ENCODE measurements at places on chromosomes 2 and 18. TPM values are rescaled to one million over a fixed set of nuclear protein-coding genes. Genes with fewer than 3 reads are reported as not detected.

The CHRNG gene
- total RNA-seq = not detected

The GREB1 gene
- total RNA-seq = 6.6 TPM

The CRYGD gene
- not detected for total RNA-seq

The LBX2 gene
- total RNA-seq = 0.97 TPM

The THOC1 gene
- total RNA-seq = 27.8 TPM

The SS18 gene
- 80.7 TPM for total RNA-seq

The ELMOD3 gene
- total RNA-seq = 14.6 TPM

The SLC5A7 gene
- total RNA-seq = not detected

The GPR45 gene
- total RNA-seq = not detected

The VWA3B gene
- not detected for total RNA-seq

The EML6 gene
- total RNA-seq = 2.9 TPM

The PID1 gene
- 2.5 TPM for total RNA-seq

The POTEC gene
- total RNA-seq = 0.10 TPM

The KCNF1 gene
- total RNA-seq = not detected

GRCh38 chr2:103959174-103960128, 894.5 kb upstream of the POU3F3 start:
- peak; percentile 37 for DNase-seq

DNA sequence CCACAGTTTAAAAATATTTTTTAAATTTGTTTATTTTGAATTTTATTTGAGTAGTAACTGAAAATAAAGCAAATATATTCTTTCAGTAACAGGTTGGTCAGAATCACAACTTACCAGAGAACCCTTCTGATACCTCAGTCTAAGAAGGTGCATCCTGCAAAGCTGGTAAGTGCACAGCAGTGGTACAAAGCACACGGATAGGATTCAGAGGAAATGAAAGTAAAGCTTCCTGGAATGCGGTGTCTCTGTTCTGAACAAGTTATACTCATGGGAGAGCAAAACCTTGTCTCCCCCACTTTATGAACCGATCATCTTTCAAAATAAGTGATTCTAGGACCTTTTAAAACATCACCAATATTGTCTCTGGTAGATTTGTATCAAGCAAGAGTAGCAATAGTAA, 398.3 kb downstream of the TMX3 start:
- DNase-seq = peak; percentile 52

GRCh38 chr2:206915121-206915520, 24.2 kb upstream of the CPO start:
- peak; percentile 63 for DNase-seq

- DNase-seq = no peak
These were observed 390.2 kb upstream of the SETBP1 start for GRCh38 chr18:44290366-44290977.

GRCh38 chr2:48180557-48180956, 274.3 kb upstream of the FBXO11 start:
- DNase-seq = no peak

DNA sequence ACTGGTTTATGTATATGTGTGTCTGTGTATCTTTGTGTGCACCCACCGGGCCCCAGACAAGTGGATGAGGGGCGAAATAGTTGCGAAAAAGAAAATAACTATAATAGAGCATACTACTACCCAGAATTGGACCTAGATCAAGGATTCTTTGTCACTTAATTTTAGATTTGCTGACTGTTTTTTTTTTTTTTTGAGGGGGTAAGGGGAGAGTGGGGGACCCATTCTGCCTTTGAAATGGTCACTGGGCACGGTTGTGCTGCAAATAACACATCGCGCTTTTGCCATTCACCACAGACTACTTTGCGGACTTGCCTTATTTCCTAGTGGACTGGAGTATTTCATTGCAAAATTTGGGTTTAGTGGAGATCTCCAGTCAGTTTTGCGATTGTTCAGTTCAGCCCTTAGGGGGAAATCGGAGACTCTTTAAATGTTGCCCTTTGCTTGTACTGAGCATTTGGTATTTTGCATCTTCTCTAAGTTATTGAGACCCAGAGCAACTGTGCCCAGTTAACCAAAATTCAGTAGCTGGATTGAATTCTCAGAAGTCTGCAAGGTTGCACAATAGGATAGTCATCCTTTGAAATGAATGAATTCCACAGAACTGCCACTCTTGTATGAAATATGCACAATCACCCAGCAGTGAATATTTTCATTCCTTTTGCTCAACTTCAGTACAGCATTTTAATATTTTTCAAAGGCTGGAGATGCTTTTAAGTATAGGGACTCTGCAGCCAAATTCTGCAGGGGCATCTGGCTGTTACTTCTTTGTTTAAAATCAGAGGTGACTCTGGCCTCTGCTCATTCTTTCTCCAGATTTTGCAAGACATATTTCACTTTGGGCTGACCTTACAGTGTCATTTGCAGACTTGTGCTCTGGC, 2.9 kb downstream of the TRIB2 start:
- no peak for DNase-seq

- no peak for DNase-seq
These were observed 112.7 kb downstream of the MCFD2 start for GRCh38 chr2:46802665-46803546.

DNA sequence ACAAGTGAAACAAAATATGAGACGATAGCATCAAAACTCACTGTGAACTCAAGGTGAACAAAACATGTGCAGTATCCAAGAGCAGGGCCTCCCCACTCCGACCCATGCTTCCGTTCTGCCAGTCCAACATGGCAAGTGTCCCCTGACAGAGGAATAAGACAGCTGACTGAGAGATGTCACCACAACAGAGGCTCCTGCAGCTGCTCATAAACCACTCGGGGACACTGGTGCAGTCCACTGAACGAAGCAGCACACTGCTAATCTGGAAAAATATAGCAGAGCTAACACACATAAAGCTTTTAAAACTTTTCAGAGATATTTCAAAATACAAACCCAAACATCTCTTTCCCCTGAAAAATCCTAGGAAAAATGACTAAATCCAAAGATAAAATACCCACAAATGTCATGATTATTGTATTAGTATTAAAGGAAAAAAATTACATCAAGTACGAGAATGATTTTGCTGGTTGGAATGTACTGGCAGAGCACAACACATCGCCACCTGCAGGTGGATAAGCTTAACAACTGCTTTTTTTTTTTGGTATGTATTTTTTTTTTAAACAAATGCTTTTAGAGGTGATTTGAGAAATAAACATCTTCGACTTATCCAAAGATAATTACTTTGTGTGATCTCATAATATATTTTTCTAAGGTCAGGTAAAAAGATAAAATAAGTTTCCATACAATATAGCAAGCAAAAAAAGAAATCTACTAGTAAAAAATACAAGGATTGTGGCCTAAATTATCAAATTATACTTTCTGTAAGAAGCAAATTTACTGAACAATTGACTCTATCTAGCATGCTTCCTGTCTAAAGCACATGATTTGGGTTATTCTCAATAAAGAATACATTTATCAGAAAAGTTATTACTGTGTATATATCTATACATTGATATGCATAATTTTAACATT, 18.6 kb downstream of the THADA start:
- peak; percentile 52 for DNase-seq

DNA sequence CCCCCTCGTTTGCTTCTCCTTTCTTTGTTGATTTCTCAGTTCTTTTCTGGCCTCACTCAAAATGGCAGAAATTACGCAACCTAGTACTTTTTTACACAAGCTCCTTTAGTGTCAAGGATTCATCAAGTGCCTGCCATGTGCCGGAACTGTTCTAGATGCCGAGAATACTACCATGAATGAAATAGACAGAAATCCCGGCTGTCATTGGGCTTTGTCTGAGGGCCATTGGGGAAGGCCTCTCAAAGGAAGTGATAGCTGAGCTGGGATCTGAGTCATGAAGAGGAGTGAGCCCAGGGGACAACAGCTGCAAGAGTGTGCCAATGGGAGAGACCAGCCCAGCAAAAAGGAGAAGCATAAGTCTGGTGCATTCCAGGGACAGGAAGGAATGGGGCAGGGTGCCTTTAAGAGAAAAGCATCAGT, 34.3 kb upstream of the PPP1CB start:
- peak; percentile 90 for DNase-seq

DNA sequence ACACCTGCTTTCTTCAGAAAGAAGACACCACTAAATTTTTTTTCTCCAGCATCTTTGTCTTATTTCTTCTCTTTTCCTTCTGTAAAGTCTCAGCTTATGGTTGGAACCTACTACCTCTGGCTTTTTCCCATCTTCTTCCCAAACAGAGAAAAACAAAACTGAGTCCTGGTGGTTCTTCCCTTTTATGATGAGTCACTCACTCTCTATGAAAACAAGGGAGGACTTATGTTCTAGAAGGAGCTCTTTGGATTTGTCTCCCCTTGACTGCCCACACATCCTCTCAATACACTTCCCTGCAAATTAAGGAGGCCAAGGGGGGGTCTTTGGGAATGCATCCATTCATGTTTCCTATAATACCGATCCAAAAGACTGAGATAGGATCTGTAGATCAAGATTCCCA, 22.1 kb upstream of the MEIS1 start:
- DNase-seq = no peak

DNA sequence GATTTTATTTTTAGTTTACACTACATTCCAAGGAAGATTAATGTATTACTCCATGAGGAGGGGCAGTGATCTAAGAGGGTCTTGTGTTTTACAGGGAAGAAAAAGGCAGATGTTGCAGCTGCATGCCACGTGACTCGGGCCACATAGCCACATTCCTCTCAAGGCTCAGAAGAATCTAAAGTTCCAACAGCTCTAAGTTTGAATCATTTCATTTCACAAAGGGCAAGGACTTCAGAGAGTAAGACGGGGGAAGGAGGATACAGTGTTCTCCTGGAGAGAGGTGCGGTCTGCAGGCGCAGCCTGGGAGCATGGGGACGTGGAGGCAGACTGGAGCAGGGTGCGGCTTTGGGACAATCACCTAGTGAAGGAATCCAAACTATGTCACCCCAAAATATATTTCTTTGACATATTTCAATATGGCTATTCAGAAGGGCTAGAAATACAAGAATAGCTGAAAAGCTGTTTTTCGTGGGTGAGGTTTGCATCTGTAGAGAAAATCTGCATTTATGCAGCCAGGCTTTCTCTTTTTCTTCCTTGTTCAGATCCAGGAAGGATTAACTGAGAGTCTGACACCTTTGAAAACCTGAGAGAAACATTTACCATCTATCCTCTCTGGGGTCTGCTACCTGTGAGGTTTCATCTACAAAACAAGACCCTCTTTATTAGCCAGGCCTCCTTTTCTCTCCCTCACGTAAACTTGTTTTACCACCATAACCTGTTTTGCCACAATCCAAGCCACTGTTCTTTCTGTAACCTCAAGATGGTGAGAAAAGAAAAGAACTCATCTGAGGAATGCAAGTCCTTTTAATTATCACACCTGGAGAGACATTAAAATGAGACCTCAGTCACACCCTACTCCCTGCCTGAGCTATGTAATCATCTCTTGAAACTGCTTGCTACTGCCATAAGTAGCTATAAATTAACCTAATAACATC, 165.1 kb upstream of the NDUFV2 start:
- no peak for DNase-seq

- no peak for DNase-seq
These were observed 484 bp downstream of the APCDD1 start for GRCh38 chr18:10454681-10455557.

DNA sequence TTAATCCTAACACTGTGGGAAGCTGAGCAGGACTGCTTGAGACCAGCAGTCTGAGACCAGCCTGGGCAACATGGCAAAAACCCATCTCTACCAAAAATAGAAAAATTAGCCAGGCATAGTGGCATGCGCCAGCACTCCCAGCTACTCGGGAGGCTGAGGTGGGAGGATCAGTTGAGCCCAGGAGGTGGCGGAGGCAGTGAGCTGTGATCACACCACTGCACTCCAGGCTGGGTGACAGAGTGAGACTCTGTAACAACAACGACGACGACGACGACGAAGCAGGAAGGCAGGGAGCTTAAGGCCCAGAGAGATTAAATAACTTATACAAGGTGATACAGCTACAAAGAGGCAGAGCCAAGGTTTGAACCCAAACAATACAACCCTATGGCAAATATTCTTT, 37.3 kb downstream of the CFAP36 start:
- no peak for DNase-seq

GRCh38 chr2:39642051-39642718, 23.5 kb upstream of the TMEM178A start:
- peak; percentile 76 for DNase-seq

GRCh38 chr2:88400037-88400767, 52.3 kb downstream of the FOXI3 start:
- no peak for DNase-seq

- no peak for DNase-seq
These were observed 67.4 kb downstream of the NAB1 start for GRCh38 chr2:190716176-190716807.

GRCh38 chr2:61950571-61951315, 45.3 kb downstream of the COMMD1 start:
- DNase-seq = no peak

GRCh38 chr18:72412927-72413326, 131.2 kb downstream of the CBLN2 start:
- peak; percentile 33 for DNase-seq

DNA sequence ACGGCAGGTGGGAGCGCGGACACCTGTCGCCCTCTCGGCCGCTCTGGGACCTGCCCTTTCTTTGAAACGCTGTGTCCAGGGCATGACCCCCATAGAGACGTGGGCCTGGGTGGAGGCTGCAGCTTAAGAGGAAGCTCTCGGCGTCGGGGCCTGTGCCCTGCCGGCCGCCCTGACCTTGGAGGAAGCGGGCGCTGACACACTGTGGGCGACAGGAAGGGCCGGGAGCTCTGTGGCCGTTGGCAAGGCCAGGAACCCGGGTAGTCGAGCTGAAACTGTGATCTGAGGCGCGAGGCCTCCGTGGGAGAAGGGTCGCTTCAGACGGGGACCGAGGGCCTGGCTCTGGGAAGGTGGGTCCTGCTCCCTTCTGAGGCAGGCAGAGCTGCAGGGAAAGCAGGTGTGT, 28.2 kb downstream of the KCNG2 start:
- DNase-seq = no peak

DNA sequence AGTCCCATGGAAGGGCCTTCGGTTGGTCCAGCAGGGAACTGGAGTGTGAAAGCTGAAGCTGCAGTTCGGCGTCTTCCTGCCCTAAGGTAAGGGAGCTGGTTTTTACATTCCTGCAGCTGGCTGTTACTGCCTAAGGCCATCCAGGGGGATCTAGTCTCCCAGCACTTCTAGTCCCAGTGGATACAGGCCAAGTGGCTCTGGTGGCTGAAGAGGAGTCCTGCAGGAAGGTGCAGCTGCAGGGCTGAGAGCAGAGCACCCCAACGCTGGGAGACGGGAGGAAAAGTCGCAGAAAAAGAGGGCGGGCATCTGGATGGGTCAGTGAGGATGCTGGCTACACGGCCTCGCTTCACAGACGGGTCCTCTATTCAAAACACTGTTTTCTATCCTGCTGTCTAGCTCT, 225.0 kb upstream of the HS6ST1 start:
- no peak for DNase-seq

DNA sequence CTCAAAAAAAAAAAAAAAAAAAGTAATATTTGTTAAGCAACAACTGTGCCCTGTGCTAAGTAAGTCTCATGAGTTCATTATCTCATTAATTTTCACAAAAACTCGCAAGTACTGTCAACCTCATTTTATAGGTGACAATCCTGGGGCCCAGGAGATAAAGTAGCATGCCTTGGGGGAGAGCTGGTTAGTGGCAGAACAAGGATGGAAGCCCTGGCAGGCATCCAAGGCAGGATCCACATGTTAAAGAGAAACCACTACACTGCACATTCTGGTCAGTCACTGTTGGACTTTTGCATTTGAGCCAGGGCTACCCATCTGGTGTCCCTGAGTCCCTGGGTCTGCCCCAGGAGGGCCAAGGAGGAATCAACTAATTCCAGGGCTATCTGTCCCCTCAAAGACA, 54.6 kb downstream of the ZFP36L2 start:
- peak; percentile 39 for DNase-seq

- no peak for DNase-seq
These were observed 110.7 kb upstream of the EFEMP1 start for GRCh38 chr2:56034258-56034657.

- peak; percentile 17 for DNase-seq
These were observed 78.3 kb upstream of the CRIM1 start for GRCh38 chr2:36277146-36277808.
